Effector CD8-positive, alpha-beta T cell (primary cell): ENCODE measurements at places on chromosomes 4 and X.

DNA sequence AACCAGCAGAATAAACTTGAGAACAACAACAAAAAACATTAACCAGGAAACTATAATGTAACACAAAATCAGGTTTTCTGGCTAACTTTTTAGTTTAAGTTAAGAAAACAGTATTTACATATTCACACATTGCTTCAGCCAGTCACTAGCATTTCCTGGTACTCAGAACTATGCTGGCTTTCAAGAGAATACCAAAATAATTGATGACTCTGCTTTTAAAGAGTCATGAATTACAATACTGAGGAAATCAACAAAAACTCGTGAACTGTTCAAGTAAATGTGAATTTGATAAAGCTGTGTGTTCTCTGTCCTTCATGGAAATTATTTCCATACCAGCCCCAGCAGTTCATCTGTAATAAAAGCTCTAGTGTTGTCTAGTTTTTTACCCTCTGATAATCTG lies 27.4 kb downstream of the PRSS12 start:
- no peak for DNase-seq

DNA sequence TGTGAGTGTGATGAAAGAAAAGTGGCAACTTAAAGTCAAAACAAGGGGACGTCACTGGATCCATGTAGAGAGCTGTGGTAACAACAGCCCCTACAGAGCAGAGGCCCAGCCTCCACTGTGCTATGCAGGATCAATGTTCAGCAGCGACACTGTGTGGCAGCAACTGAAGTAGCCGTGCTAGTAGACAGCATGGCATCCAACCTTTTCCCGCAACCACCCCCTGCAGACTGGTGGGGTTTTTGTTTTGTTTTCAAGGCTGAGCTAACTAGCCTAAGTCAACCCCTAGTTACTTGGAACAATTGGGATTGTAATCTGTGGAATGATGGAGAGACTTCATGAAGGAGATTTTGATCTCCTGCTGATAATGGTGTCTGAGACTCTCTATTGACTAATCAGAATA lies 44.4 kb upstream of the PPARGC1A start:
- no peak for DNase-seq

DNA sequence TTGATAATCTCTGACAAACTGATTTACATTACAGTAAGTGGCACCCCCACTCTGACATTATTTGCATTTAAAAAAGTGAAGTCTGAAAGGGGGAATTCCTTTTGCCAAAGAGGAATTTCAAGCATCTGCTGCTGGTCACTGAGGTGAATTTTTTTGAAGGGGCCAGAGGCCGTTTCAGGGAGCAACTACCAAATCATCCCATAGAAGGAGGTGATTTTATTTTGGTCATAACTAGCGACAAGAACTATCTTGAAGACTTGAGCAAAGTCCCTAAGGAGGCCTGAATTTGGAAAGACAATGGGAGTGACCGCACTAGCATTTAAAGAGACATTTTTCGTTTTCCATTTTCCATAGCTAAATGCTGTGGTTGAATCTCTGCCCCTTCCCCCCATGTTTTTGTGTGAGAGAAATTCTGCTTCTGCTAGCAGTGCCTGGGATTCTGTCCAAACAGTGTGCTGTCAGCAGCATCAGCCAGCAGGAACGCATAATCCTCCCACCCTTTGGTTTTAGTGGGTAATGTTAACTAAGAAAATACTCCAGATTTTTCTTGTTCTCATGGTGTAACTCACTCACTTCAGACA lies 110.1 kb upstream of the MED14 start:
- DNase-seq: no peak

DNA sequence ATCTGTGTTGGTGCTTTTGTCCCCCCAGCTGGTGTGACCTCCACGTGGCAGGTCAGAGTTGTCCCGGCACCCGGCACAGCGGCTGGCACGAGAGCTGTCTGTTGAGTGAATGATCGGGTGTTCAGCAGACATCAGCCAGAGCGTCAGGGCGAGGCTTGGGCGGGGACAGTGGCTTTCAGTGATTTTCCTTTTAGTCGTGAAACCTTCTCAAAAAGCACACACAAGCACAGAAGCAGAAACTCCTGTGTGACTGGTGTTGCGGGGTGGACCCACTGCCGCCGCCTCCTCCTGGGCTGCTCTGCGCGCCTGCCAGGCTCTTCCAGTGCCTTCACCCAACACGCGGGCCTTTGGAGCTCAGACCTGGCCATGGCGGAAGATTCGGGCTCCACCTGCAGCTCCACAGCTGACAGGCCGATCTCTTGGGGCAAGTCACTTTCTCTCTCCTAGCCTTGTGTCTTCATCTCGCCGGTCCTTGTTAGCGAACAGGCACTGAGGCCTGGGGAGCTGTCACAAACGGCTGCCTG lies 51.4 kb upstream of the HGFAC start:
- DNase-seq: no peak

- DNase-seq: no peak
Measured at GRCh38 chr4:139501117-139501516, 47.2 kb downstream of the RAB33B start.

DNA sequence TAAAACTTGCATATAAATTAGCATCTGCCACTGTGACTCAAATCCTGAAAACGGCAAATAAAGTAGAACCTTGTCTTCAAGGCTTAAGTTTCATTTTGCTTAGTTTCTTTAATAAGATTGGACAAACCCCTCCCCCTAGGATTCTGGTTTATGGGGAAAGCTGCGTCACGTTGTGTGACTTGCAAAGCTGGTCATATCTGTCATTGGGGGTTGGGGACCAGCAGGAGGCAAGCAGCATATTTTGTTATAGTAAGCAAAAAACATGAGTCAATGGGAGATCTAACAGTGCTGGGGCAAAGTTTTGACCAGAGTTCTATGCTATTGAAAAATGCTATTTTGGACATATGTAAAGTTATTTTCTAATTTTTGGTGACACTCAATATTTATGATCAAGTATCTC lies 407.3 kb downstream of the PCDH18 start:
- no peak for DNase-seq

DNA sequence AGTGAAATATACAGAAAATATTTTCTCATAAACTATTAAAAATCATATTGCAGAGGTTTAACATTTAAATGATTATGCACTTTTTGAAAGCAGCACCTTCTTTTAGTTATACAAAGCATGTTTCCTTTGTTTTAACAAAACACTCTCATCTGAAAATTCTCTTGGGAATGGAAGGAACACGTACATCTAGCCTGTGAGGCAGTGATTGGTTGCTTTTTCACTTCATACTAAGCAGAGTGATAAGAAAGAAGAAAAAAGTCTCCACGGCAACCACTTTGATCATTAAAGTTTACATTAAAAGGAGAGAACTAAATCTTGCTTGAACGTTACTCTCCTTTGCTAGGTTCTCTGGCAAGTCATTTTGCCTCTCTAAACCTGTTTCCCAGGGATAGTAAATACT lies 41.7 kb upstream of the H2AZ1 start:
- no peak for DNase-seq

- no peak for DNase-seq
Measured at GRCh38 chrX:110180176-110180927, 137.5 kb downstream of the AMMECR1 start.

DNA sequence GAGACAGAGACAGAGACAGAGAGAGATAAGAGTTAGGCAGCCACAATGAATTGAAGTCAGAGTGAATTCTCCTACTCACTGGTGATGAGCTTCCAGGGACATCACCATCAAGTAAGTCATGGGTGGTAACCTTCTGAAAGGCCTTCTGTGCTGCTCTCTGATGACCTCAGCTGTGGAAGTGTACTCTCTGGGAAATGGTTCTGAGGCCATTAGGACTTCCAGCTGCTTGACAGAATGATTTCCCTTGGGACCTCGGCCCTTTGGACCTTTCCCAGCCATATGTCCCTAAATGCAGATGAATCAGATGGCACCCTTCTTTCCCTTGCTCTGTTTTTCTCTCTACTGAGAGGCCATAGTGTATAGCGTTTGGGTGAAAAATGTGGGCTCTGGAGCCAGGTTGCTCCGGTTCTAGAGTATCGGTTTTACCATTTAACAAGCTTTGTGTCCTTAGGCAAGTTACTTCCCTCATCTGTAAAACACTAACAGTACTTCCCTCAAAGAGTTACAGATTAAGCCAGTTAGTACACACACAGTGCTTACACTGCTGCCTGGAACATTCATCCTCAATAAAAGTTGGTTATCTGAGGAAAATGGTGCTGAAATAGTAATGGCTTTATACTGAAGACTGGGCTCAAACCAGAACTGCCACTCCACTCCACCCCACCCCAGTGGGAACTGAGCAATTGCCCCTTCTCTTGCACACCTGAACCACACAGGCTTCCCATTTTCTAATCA lies 7.6 kb downstream of the SEPTIN11 start:
- DNase-seq: no peak

- no peak for DNase-seq
Measured at GRCh38 chr4:71189471-71189870, 149.3 kb upstream of the SLC4A4 start.

DNA sequence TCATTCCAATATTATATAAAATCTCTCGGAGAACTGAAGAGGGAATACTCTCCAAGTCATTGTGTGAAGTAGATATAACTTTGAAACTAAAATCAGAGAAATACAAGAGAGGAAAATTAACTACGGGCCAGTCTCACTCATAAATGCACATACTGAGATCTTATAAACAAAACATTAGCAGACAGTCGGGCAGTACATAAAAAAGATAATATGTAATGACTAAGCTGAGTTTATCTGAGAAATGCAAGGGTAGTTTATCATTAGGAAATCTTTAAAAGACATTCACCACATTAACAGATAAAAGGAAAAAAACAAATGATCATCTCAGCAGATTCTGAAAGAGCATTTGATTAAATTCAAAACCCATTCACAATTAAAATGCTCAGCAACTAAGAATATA lies 116.7 kb downstream of the NYX start:
- DNase-seq: no peak

DNA sequence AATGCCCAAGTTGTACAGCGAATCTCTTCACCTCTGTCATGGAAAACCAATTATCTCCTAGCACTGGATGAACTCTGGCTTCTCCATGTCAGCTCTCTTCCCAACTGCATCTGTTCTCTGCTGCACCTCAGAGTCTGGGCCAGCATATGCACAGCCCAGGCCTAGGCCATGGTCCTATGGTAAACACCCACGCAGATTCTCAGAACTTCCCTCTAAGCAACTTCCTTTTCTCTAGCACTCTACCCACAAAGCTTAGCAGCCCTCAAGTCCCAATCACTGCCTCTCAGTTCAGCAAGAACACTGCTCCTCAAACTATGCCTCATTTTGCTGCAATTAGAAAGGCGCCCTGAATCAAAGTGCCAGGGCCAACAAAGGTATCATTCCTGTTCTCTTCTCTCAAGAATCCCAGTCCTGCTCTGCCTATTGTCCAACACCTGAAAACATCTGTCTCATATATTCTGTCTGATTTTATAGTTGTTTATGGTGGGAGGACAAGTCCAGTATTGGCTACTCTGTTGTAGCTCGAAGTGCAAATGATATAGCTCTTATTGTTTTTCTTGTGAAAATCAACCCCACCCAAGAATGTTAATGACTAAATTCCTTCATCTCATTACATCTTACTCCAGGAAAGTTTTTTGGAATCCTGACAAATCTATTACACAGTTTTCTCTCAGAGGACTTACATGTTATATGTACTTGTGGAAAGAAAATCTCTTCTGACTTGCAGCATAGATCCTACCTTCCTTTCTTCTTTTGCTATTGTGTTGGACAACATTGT lies 85.4 kb downstream of the DCHS2 start:
- DNase-seq: no peak

GRCh38 chr4:154731756-154732155 lies 12.0 kb upstream of the LRAT start:
- no peak for DNase-seq

- no peak for DNase-seq
Measured at GRCh38 chrX:120999413-120999812, 13.9 kb upstream of the CT47A1 start.

GRCh38 chrX:155888139-155888538 lies 7.0 kb downstream of the VAMP7 start:
- DNase-seq: no peak

DNA sequence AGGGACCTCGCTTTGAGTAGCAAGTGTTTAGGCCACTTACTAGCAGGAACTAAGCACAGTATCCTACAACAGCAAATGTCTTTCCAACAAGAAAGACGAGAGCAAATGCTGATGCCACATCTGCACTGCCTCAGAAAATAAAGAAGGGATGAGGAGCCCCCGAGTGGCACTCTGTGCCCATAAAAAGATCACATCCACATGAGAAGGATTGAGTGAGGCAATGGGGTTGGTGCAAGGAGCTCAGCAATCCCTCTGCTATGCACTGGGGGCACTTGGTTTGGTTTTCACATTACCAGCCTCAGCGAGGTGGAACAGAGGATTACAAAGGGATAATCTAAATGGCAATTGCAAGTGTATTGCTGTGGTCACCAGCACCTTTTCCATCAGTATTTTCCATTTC lies 252.8 kb upstream of the SLC7A11 start:
- no peak for DNase-seq

GRCh38 chrX:48835524-48836329 lies at the start of gene PCSK1N:
Gene PCSK1N, minus strand, starts transcription at chrX:48835610. Its CDS starts 78 bp downstream, at chrX:48835532.
- DNase-seq: peak; percentile 27

GRCh38 chr4:80219301-80220025 lies 22.2 kb downstream of the PRDM8 start:
- no peak for DNase-seq

- DNase-seq: no peak
Measured at GRCh38 chr4:41232406-41232805, 18.1 kb upstream of the APBB2 start.

- no peak for DNase-seq
Measured at GRCh38 chrX:153057281-153057680, 1.0 kb downstream of the PNMA3 start.

DNA sequence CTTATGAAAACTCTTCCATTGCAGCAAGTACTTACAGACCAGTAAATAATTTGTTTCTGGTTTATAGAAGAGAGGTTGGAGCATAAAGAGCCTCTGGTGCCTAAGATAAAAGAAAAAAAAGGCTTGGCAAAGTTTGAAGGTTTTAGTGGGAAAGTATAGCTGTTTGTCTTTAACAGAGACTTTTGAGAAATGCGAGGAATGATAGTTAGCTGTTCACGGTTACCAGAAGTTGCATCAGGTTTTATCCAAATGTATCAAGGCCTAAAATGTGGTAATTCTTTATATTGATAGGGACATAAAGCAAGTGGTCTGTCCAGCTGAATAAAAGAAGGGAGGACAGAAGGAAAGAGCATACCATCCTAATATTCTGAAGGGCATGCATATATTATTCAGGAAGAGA lies 29.3 kb downstream of the RAP1GDS1 start:
- DNase-seq: no peak

DNA sequence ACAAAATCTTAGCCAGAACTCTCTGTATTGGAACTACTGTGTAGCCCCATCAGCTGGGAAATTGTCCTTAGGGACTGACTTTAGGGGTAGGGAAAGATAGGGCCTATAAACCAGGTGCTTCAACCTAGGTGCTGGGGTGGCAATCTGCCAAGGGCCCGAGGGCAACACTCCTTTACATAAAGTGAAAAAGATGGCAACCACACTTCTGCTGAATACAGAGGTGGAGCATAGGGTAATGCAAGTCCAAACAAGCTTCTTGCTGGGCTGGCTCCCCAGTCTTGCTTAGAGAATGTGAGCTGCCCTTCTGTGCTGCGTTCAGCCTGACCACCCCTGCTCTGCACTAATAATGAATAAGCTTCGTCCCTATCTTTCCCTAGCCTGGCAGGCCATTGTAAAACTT lies 9.8 kb downstream of the ZBTB33 start:
- DNase-seq: no peak
